Mammary epithelial cell (primary cell): ENCODE measurements at places on chromosomes 5 and 9.
A peak's percentile ranks its signal among the peaks of the same experiment; 100 is the strongest.

DNA sequence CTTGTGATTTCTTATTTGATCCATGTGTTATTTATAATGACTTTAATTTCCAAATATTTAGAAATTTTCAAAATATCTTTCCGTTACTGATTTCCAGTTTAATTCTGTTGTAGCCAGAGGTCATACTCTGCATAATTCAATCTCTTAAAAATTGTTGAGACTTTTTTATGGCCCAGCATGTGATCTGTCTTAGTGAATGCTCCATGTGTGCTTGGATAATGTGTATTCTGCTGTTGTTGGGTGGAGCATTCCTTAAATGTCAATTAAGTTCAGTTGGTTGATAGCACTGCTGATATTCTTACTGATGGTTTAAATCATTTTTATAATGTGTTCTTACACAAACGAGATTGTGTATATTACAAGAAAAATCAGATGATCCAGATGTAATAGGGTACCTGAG lies 180.8 kb downstream of the RGS3 start:
- DNase-seq: no peak

DNA sequence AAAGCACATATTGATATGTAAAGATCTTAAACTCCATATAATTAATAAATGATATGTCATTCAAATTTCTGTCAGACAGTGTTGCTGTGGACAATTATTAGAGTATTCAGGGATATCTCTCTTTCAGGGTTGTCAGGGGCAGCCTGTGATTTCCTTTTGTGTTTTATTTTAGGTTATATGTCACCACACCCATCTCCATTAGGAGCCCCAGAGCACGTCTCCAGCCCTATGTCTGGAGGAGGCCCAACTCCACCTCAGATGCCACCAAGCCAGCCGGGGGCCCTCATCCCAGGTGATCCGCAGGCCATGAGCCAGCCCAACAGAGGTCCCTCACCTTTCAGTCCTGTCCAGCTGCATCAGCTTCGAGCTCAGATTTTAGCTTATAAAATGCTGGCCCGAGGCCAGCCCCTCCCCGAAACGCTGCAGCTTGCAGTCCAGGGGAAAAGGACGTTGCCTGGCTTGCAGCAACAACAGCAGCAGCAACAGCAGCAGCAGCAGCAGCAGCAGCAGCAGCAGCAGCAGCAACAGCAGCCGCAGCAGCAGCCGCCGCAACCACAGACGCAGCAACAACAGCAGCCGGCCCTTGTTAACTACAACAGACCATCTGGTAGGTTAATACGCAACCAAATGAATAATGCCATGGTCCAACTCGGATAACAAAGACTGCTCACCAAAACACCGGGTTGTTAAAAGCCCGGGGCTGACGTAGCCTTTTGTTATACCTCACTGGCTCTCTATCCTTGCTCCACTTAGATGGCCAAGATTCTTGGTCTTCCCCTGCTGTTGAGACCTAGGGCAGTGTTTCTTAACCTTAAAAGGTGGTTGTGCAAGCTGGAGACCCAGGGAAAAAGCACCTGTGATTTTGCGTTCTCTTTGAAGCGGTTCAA lies 24.4 kb downstream of the SMARCA2 start:
- DNase-seq: no peak

- DNase-seq: peak; percentile 63
Observed at GRCh38 chr9:99121604-99122003, 16.7 kb downstream of the TGFBR1 start.

DNA sequence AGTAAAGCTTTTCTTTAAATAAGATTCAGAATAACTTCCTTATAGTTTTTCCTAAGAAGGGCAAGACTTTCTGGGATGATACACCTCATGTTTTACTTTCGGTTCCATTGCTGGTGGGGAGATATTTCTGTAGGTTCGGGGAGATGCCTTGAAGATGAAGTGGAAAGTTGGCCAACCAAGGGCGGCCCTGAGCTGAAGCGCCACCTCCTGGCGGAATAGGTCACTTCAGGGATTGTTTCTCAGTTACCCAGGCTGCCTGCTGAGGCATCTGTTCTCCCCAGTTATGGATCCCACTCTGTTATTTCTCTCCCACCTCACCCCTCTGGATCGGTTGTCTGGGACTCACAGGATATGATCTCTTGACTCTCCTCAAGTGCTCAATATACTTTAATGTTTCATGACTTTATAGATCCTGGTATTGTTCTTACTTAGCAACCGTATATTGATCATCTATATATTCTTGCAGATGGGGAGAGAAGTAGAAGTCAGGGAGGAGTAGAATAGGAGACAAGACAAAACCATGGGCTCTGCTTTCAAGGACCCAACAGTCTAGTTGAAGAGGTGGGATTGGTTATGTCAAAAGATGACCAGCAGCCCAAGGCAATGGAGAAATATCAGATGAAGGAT lies 23.4 kb downstream of the MEGF10 start:
- peak; percentile 39 for DNase-seq

DNA sequence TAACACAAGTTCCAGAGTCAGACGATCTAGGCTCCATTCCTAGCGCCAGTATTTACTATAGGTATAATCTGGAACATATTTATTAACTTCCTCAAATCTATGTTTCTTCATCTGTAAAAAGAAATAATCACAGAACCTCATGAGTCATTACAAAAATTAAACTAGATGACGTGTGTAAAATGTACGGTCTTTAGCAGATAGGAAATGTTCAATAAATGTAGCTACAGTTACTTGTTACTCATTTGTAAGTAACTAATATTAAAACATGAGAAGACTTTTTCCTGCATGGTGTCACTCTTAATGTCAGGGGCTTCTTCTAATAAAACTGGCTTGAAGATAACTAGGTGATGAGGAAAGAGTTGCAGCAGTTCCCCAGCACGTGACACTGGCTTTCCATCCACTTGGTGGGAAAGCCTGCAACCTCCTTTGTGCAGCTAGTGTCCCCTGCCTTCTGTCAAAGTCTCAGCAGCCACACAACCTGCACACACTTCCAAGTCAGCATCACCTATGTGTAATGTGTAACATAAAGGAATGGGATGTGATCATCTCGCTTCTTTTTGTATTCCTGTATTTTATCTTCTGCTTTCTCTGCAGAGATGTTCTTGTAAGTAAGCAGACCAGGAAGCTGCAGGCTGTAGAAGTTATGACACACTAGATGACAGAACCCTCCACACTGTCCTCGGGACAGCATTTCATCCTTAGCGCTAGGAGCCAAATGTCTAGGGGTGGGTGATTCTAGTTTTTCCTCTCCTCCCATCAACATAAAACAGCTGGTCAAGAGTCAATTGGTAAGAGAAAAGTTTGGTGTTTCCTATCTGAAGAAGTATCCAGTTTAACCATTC lies 1.8 kb upstream of the JAKMIP2 start:
- DNase-seq: no peak

DNA sequence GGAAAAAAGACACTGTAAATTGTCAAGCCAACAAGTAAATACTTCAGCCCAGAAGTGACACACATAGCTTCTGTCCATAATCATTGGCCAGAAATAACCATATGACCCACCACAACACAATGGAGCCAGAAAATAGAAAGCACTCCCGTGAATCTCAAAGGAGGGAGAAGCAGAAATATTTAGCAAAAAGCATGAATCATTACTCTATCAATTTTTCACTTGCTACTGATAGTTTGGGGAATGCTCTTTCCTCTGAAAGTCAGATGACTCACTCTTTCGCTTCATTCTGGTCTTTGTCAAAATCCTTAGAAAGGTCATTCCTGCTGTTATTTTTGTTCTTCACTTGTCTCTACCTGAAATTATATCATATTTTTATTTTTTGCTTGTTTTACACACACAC lies 312.6 kb downstream of the TMEM232 start:
- DNase-seq: no peak
